Choroid plexus epithelial cell (primary cell): ENCODE measurements at places on chromosomes 1 and 21.

GRCh38 chr1:199290186-199290585 is 651.3 kb downstream of the PTPRC start:
- peak; percentile 47 for DNase-seq

- DNase-seq = peak; percentile 94
Measured at GRCh38 chr1:21904704-21905520, 32.2 kb downstream of the HSPG2 start.

- no peak for DNase-seq
Measured at GRCh38 chr1:117654493-117655219, 48.8 kb downstream of the TENT5C start.

- no peak for DNase-seq
Measured at GRCh38 chr21:42465803-42466127, 30.3 kb downstream of the RSPH1 start.
